ENCODE measurements at places on chromosomes 2 and 18.

DNA sequence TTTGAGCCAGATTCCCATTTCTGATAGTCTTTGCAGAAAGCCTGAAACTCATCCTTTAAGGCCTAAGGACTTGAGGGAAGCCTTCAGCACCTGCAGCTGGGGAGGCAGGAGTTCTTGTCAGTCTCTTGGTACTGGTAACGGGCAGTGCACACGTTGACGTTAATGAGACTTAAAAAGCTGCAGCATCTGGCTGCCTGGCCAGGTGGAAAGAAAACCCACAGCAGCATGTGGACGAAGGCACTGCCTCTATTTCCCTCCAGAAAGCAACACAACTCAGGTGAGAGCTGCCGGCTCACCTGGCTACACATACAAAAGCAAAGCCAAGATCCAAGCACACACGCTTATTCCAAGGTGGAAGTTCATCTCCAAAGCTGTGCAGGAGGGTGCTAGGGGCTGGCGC lies 178.8 kb downstream of the ANAPC1 start:
- no peak for DNase-seq

- DNase-seq = no peak
Observed at GRCh38 chr2:16693854-16694253, 28.2 kb upstream of the CYRIA start.

GRCh38 chr18:75240433-75240832 lies 29.8 kb downstream of the TSHZ1 start:
- DNase-seq = no peak

DNA sequence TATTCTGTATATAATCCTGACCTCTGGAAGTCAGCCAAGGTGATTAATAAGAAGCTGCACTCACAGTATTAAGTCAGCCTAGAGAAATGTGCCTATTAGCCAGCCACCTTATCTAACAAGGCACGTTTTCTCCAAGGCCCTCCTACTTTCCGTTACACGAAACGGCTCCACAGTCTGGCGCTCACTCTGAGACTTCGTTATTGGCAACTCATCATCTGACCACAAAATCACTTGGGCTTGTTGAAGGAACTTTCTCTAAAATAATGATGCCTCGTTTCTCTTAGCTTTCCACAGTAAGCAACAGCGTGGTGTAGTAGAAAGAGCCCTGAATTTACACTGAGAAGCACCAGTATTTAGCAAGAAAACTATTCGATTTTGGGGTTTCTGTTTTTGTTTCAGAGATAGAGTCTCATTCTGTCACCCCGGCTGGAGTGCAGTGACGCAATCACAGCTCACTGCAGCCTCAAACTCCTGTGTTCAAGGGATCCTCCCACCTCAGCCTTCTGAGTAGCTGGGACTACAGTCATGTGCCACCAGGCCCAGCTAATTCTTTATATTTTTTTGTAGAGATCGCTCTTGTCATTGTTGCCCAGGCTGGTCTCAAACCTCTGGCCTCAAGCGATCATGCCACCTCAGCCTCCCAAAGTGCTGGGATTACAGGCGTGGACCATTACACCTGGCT lies 53.6 kb upstream of the SLC14A1 start:
- DNase-seq = peak; percentile 38

GRCh38 chr2:156896294-156896693 lies 361.2 kb upstream of the GALNT5 start:
- no peak for DNase-seq

- DNase-seq = no peak
Observed at GRCh38 chr2:85924522-85924921, 35.7 kb upstream of the ST3GAL5 start.

- peak; percentile 34 for DNase-seq
Observed at GRCh38 chr2:168456521-168457189, 583 bp downstream of the CERS6 start.

- DNase-seq = no peak
Observed at GRCh38 chr2:28252311-28252710, 140.3 kb upstream of the FOSL2 start.

DNA sequence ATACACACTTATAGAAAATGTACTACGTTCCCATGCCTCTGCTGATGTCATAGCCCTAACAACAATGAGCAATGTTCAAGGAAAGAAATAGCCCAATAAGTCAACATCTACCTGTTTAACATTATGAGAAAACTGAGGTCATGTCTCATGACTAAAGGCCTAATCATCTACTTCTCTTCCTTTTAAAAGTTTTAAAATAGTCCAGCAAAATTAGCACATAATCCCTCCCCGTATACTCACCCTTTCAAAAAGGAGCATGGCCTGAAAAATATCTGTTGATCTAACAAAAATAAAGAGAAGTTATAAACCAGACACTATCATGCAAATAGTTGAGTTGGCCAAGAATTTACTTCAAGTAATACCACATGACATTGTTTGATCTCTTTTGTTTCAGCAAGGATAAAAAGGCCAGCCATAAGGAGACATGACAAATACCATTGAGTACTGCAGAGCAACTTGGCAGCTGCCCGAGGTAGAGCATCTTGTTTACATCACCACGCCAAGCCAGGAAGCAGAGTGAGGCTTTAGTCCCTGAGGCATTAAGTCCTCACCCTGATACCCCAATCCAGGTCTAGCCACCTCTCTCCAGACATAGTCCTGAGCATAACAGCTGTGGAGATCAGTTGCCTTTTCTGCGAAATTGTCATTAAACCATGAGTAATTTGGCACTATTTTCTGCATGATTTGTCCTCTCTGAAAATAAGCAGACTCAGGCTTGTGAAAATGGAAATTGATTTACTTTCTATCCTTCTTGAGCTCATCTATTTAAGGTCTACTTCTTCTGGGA lies 137.4 kb upstream of the ETAA1 start:
- DNase-seq = no peak

DNA sequence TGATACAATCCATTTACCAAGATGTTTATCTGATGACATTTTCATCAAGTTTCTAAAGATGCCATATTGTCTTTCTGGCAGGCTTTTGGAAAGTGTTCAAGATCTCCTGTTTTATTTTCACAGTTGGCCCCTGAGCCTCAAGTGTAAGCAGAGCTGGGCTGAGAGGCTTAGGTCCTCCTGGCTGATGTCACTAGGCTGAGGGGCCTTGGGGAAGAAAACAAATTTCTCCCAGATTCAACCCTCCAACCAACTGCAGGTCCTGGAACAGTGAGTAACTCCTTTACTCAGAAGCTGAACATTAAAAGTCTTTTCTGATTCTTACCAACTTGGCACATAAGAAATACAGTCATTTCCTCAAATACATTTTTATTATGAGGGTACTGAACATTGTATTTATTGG lies 14.9 kb upstream of the IL1RL1 start:
- DNase-seq = no peak

- DNase-seq = no peak
Observed at GRCh38 chr2:119689218-119689617, 10.2 kb downstream of the TMEM177 start.

- DNase-seq = peak; percentile 7
Observed at GRCh38 chr2:9556121-9556743, 602 bp upstream of the ADAM17 start.

Data from activated T-cell treated with anti-CD3 and anti-CD28 coated beads for 4 hours (primary cell).